ENCODE measurements at places on chromosomes 2 and 18.

- peaks cover 9% of the 10 kb centered on the region for H3K4me1 ChIP-seq
- no peaks in the 10 kb centered on the region for H3K36me3 ChIP-seq
- H3K27me3 ChIP-seq: no peaks in the 10 kb centered on the region
- no peak overlapping the region for H3K27ac ChIP-seq
Observed at GRCh38 chr2:18106841-18107240, 228.4 kb downstream of the KCNS3 start.

DNA sequence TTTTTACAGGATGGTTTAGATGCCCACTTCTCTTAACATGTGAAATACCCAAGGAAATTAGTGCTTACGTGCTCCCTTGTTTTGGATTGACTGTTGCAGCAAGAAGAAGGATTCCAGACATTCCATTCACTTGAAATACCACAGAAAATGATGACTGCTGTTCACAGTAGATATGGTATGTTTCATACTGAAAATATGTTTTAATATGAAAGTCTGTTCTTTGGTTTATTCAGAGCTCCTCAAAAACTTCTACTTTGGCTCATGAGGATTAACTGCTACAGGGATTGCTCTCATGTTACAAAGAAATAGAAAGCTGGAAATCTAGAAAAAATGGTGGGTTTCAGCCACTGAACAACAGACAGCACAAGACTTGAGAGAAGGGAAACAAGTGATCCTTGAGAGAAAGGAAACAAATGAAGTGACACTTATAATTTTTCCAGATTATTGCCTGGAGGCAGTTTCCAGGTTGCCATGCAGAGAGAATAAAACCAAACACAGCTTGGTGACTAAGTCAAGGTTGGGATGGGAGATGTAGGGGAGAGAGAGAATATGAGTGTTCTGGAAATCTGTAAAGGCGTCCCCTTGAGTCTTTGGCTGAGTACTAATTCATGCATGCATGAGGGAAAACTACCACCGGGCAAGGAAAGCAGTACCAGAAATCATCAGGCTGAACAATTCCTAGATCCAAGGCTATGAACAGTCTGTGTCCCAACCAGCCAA lies 348.1 kb downstream of the CLIP4 start:
- H3K36me3 ChIP-seq: no peaks in the 10 kb centered on the region
- no peak overlapping the region for H3K4me3 ChIP-seq

DNA sequence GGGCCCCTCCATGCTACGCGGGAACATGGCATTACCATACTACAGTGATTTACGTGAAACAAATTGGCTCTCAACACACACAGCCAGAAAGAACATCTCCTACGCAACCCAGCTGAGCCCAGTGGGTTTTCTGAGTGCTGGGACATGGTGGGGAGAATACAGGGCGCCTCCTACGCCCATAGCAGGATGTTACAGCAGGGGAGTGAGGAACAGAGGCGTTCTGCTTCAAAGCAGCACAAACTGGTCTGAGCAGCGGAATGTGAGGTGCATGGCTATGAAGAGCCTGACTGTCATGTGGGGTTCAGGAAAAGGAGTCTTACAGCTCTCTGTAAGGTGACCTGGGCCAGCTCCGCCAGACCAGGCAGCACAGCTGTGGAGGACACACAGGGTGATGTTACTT lies 108.6 kb upstream of the REV1 start:
- no peaks in the 10 kb centered on the region for H3K36me3 ChIP-seq
- H3K4me3 ChIP-seq: no peak overlapping the region
- no peaks in the 10 kb centered on the region for H3K27me3 ChIP-seq

DNA sequence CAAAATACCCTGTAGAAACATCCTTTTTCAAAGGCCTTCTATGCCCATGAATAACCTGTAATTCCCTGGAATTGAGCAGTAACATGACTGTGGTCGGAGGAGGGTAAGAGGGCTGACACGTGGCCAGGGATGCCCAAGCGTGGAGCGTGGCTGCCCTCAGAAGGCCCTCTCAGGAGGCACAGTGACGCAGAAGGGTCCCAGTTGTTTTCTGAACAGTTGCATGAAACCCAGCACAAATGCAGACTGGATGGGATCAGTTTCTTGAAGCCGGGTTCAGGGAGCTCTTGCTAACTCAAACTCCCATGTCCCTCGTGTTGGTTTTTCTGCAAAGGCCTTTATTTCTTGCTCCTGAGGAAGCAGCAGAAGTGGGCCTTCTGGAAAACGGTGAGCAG lies 237.0 kb downstream of the ALPK2 start:
- no peaks in the 10 kb centered on the region for H3K36me3 ChIP-seq
- no peaks in the 10 kb centered on the region for H3K4me1 ChIP-seq
- no peak overlapping the region for H3K4me3 ChIP-seq
- no peak for DNase-seq

- no peaks in the 10 kb centered on the region for H3K27me3 ChIP-seq
- no peak for DNase-seq
- H3K27ac ChIP-seq: no peak overlapping the region
- no peak overlapping the region for H3K4me3 ChIP-seq
Observed at GRCh38 chr2:75428646-75429443, 131.9 kb downstream of the EVA1A start.

DNA sequence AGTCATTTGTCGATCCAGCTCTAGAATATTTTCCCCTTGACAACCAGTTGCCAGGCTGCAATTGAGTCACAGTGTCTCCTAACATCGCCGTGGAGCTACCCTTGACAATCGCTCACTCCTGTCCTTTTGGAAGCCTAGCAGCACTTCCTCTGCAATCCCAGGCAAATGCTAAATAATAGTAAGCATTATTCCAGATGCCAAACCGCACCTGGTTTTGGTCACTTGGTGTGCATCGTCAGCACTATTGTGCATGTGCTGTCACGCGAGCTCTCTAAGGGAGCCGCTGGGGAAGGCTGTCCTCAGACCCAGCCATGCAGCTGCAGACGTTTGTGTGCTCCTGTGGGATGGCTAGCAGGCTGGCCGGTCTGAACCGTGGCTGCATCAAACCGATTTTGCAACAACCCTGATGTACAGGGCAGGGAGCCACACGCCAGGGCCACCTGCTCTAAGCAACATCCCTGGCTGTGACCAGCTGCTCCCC lies 549.5 kb upstream of the ID2 start:
- H3K4me1 ChIP-seq: no peaks in the 10 kb centered on the region
- H3K4me3 ChIP-seq: no peak overlapping the region
- no peak for DNase-seq
- H3K27me3 ChIP-seq: no peaks in the 10 kb centered on the region

GRCh38 chr2:6823111-6823510 lies 42.6 kb downstream of the CMPK2 start:
- no peaks in the 10 kb centered on the region for H3K36me3 ChIP-seq
- no peak for DNase-seq
- H3K27ac ChIP-seq: no peak overlapping the region
- H3K27me3 ChIP-seq: no peaks in the 10 kb centered on the region
- H3K4me3 ChIP-seq: no peak overlapping the region

GRCh38 chr2:6810961-6811360 lies 54.7 kb downstream of the CMPK2 start:
- DNase-seq: no peak
- H3K4me1 ChIP-seq: no peaks in the 10 kb centered on the region
- no peaks in the 10 kb centered on the region for H3K27me3 ChIP-seq
- H3K27ac ChIP-seq: no peak overlapping the region

DNA sequence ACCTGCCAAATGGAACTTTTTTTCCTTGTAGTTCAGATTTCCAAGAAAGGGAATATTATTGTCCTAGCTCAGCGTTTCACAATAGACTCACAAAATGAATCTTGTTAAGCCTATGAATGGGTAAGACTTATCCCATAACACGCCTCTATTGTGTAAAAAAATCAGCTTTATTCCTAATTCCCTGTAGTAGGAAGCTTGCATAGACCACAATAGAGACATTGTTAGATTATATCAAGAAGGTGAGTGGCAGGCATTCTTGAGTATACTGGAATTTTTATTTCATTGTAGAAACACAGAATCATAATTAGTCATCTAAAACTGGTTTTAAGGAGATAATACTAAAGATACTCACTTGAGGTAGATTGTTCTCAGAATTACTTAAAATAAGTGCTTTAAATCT lies 46.5 kb upstream of the SLC30A6 start:
- no peaks in the 10 kb centered on the region for H3K27me3 ChIP-seq
- no peaks in the 10 kb centered on the region for H3K36me3 ChIP-seq
- no peaks in the 10 kb centered on the region for H3K4me1 ChIP-seq
- H3K27ac ChIP-seq: no peak overlapping the region
- no peak overlapping the region for H3K4me3 ChIP-seq

GRCh38 chr2:215607766-215608165 lies 171.9 kb upstream of the FN1 start:
- H3K27me3 ChIP-seq: no peaks in the 10 kb centered on the region
- no peak overlapping the region for H3K27ac ChIP-seq
- H3K4me3 ChIP-seq: no peak overlapping the region
- H3K36me3 ChIP-seq: no peaks in the 10 kb centered on the region

DNA sequence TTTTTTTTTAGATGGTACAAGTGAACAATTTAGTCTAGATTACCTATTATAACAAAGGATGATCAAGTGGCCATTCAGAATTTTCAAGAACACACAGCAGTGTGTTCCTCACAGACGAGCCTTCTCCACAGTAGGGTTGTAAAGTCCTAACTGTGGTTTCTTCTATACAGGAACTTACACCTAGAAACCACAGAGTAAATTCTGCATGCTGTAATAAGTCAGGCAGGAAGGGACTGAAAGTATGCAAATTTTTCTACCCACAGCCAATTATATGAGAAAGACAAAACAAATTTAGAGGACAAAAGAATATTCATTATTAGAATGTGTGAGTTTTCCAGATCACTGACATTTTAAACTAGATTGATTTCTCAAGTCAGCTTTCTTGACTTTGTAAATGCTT lies 99.5 kb downstream of the RBMS1 start:
- peaks cover 53% of the 10 kb centered on the region for H3K4me1 ChIP-seq
- H3K27me3 ChIP-seq: no peaks in the 10 kb centered on the region
- H3K4me3 ChIP-seq: no peak overlapping the region
- no peak for DNase-seq

All from thoracic aorta (tissue), 2 donors.